Sciatic nerve (tissue), 2 donors: ENCODE measurements at places on chromosomes 4 and X. TPM values are rescaled to one million over a fixed set of nuclear protein-coding genes. Genes with fewer than 3 reads are reported as not detected.

GRCh38 chrX:101682723-101683122 is 23.1 kb upstream of the ARMCX2 start:
- no peak for DNase-seq

- DNase-seq = no peak
Measured at GRCh38 chrX:5876984-5877596, 351.6 kb downstream of the NLGN4X start.

Gene SLC2A9
- 7.4 TPM for total RNA-seq

GRCh38 chr4:163913571-163913970 is 419.1 kb downstream of the TMA16 start:
- no peak for DNase-seq

Gene VEGFD
- 4.6 TPM for total RNA-seq

DNA sequence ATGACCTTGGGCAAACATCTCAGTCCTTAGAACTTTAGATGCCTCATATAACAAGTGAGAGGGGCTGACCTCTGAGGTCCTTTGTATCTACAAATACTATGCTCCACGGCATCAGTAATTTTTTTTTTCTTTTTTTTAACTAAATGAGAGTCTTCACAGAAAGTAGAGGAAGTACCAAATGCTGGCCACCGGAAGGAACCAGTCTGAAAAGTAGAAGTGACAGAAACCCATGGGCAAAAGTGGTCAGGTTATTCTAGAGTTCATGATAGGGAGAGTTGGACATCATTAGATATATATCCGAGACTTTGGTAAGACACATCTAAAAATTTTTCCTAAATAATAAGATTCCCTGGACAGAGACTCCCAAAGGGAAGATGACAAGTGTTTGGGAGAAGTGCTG is 53.7 kb downstream of the COQ2 start:
- DNase-seq = no peak

DNA sequence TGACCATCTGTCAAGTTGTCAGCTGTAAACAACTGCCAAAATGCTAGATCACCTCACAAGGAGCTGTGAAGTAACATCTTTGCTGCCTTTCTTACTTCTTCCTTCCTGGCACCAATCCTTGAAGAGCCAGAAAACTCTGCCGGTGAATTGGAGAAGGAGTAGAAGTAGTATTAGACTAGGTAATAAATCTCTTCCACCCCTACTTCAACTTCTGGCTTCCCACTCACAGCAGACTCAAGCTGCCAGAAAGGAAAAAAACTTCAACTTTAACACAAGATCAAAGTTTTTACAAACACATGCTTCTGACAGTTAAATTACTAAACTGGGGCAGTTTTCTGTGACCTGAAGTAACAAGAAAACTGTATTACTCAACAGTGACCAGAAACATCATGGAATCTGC is 164.7 kb upstream of the SLC7A11 start:
- DNase-seq = no peak

GRCh38 chrX:31717474-31717873 is 645.6 kb upstream of the FTHL17 start:
- DNase-seq = no peak

DNA sequence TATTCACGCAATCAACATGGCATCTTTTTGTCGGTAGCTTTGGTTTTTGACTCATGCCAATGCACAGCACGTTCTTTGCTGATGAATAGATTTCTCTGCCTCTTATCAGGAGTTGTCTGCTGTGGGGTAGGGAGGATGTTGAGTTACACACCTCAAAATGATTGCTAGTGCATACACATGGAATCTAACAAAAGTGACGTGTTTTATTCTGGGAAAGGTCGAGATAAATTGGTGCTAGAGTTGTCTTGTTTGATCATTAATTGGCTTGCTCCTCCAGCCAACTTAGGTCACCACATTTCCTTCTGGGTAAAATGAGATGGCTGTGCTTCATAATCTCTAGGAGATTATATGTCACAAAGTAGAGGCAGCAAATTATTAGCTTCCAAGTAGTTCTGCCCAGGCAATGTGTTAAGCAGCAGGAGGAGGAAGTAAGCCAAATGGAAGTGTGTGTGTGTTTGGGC is 3.9 kb downstream of the RAB9A start:
- DNase-seq = no peak

Gene YY2
- total RNA-seq = 2.1 TPM

DNA sequence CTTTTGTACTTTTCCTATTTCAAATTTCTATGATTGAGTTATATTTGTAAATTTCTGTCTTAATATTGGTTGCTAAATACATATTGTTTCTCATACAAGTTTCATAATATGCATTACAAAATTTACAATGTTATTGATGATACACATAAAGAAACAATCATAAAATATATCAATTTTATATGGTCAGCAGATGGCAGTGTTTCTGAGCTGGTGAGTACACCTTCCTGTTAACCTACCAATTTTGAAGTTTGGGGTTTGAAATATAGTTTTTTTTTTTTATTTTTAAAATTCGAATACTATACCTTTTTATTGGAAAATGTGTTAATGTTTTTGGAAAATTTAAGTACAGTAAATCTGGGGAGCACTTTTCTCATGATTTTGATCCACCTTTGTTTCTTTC is 1953.1 kb upstream of the ADGRL3 start:
- DNase-seq = no peak

GRCh38 chr4:139734201-139734874 is 68.7 kb downstream of the MGST2 start:
- DNase-seq = no peak

DNA sequence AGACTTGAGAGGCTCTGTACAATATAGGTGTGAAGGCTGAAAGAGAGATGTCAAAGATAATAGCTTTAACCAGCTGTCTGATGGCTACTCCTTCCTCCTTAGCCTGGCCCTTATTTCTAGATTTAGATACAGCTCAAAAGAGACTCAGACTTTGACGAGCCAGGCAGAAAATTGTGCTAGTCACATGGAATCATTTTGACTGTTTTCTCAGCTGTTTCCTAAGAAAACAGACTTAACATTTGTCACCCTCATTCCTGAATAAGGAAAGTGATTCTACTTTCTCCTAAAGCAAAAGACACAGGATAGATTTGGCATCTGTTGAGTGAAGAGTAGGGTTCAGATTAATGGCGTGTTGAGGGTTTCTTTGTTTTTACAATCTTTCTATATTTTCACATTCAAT is 340.7 kb downstream of the DHX15 start:
- DNase-seq = no peak

DNA sequence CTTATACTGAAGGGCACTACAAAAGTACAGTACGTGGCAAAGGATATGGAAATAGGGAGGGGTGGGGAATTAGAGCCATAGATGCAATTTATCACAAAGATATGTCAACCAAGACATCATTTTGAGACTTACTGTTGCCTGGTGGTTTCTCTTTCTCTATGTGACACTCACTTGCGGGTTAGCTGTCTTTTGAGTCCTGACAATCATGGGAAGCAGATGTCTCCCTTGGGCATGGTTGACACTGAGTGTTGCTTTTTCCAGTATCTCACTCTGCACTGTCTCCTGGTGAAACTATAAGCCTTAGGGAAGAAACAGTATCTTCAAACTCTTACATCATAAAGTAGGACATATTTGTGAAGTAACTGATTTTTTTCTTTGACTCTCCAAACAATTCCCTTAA is 383.5 kb upstream of the LCORL start:
- no peak for DNase-seq

- no peak for DNase-seq
Measured at GRCh38 chr4:6788123-6788522, 5.6 kb downstream of the KIAA0232 start.

DNA sequence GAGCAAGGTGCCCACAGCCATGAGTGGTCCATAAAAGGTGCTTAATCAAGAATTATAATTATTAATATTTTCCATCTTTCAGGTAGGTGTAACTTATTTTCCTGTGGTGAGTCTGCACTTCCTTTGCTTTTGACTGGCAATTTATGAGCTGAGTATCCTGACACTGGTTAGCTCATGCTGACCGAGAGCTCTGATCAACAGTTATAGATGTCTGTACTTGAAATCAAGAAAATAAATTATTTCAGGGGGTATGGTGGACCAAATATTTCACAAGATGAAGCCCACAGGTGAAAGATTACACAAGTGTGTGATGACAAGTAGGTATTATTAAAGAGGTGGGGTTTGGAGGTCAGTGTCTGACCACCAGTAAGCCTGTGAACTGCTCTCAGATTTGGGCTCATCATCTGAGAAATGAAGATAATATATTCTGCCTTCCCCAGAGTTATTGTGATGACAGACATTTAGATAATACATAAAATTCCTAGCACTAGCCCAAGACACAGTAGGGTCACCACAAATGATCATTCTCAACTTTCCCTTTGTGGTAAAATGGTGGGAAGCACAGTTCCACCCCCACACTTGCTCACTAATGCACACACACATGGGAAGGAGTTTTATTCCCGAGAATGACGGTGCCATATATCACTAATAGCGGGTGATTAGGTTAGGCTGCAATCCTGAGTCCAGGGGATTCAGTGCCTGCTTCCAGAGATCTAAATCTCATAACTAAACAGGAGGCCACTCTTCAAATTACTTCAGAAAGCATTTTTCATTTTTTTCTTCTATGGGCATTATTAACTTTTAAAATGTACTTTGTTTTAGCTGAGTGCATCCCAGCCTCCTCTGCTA is 34.0 kb upstream of the PACRGL start:
- DNase-seq = no peak

Gene EVC2
- 12.5 TPM for total RNA-seq

Gene NPFFR2
- total RNA-seq = not detected

GRCh38 chrX:13147147-13147546 is 102.7 kb upstream of the FAM9C start:
- no peak for DNase-seq

- DNase-seq = no peak
Measured at GRCh38 chr4:118783887-118784286, 52.0 kb downstream of the SEC24D start.

GRCh38 chrX:70509078-70509477 is 64.4 kb downstream of the DLG3 start:
- DNase-seq = no peak

DNA sequence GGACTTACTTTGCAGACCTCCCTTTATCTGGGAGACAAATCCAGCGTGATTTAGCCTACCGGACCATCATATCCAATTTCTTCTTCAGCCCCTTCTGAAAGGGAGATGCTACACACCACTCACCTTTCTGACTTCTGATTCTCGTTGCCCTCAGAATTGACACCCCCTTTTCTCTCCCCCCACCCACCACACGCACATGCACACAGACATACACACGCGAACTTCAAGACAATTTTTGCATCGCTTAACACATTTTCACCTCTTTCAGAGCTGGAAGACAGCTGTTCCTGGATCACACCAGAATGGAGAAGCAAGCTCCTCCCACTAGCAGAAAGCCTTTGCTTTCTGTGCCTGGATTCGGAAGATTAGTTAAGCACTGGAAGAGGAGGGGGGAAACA is 1.0 kb upstream of the SNCA start:
- DNase-seq = no peak

DNA sequence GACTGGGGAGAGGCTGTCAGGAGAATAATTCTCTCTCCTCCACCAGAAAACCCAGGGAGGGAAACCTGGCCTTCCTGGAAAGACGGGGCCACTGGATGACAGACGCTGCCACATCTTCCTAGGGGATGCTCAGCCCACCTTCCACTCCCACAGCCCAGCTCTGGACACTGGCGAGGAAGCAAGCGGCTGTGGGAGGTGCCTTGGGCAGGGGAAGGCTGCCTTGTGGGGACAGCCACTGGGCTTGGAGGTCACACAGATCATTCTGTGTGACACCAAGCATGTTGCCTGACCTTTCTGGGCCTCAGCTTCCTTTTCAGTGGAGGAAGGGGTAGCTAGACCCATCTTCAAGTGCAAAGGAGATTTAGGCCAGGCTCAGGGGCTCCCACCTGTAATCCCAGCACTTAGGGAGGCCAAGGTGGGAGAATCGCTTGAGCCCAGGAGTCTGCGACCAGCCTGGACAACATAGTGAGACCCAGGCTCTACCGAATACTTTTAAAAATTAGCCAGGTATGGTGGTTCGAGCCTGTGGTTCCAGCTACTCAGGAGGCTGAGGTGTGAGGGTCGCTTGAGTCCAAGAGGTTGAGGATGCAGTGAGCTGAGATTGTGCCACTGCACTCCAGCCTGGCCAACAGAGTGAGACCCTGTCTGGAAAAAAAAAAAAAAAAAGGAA is 9.8 kb upstream of the MSX1 start:
- DNase-seq = peak; percentile 26

Gene RAB40A
- total RNA-seq = 1.2 TPM

- no peak for DNase-seq
Measured at GRCh38 chr4:108224611-108225053, 55.9 kb upstream of the LEF1 start.

Gene WDR17
- total RNA-seq = 8.0 TPM

GRCh38 chrX:14584548-14584947 is 55.2 kb downstream of the GLRA2 start:
- DNase-seq = no peak

DNA sequence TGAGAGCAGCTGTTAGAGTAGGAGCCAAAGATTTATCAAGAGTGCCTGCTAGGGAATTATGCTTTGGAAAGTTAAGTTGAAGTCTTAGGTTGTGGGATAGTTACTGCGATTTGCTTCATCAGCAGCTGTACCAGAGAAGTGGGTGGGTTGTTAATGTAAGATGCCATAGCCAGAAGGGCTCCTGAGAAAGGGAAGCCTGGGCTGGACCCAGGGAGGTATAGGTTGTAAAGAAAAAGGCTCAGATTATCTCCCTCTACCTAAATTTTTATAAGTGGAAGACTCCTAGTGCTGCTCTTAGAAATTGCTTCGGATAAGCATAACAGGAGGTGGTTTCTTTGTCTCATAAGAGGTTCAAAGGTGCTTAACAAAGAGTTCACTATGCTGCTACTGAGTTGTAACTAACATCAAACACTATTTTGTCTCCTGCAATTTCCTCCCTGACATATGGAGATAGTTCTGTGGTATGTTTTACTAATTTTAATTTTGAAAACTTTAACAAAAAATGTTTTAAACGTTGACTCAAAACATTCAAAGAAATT is 356.9 kb downstream of the DTHD1 start:
- no peak for DNase-seq

DNA sequence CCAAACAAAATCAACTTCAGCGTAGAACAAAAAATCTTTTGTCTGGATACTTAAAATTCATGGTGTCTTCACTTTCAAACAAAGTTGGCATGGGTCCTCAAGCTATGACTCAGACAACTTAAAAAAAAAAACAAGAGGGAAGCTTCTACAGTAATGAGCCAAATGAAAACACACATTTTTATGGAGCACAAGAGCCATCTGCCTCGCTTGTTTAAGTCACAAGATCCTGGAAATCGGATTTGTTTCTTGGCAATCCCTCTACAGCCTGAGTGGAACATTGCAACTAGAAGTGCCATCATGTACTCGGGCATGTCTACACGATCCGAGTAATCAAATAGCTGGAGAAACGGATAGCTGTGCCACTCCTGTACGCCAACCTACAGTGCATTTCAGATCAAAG is 22.6 kb downstream of the LAMP2 start:
- no peak for DNase-seq

DNA sequence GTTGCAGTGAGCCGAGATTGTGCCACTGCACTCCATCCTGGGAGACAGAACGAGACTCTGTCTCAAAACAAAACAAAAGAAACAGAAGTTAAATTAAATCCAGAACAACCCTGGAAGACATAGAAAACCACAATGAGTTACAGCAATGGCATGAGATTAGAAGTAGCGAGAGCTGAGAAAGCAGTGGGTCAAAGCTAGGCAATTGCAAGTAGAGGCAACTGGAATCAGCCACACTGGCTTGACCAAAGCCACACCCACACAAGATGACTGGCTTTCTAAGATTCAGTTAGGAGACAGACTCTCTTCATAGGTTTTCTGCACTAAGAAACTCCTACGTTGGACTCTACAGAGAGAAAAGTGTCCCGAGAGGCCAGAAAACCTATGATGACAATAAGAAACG is 443.0 kb downstream of the GPM6A start:
- DNase-seq = no peak

GRCh38 chr4:96170198-96170597 is 330.3 kb downstream of the PDHA2 start:
- DNase-seq = no peak

GRCh38 chrX:148577741-148578140 is 77.3 kb downstream of the AFF2 start:
- no peak for DNase-seq
